GM10248 (cell line): ENCODE measurements at places on chromosomes 16 and 17.

DNA sequence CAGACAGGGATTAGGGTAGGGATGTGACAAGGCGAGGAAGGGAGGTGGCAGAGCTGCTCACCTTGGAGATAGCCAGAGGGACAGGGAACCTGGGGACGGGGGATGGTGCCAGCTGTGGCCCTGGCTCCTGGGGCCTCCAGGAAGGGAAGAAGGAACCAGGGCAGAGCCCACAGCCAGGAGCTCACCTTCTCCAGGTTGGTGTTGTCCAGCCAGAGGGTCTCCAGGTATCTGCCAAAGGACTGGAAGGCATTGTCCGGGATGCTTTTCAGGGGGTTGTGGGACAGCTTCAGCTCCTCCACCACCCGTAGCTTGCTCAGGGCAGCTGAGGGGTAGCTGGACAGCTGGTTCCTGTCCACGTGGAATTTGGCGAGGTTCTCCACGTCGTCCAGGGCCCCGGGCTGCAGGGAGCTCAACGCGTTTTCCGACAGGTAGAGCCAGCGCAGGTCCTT lies 801 bp downstream of the CHAD start:
- DNase-seq = no peak

GRCh38 chr17:55683550-55684315 lies 38.9 kb downstream of the TMEM100 start:
- DNase-seq = no peak

GRCh38 chr16:4351880-4352279 lies 759 bp upstream of the PAM16 start:
- no peak for DNase-seq

DNA sequence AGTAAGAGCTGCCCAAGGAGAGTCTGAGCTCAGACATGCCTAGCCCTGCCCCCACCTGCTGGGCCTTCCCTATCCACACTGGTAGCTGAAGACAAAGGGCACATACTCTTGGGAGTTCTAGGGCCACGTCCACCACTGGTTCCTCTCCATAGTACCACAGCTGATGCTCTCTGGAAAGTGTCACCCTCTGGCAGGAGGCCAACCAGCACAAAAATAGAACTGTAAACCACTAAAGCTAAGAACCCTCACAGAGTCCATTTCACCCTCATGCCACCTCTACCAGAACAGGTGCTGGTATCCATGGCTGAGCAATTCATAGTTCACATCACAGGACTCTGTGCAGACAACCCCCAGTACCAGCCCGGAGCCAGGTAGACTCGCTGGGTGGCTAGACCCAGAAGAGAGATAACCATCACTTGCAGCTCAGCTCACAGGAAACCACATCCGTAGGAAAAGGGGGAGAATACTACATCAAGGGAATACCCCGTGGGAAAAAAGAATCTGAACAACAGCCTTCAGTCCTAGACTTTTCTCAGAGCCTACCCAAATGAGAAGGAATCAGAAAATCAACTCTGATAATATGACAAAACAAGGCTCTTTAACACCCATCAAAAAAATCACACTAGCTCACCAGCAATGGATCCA lies 115.3 kb downstream of the CEP112 start:
- DNase-seq = no peak

GRCh38 chr17:9854255-9854654 lies 28.5 kb downstream of the GLP2R start:
- no peak for DNase-seq

GRCh38 chr17:72184805-72185204 lies 64.0 kb downstream of the SOX9 start:
- DNase-seq = no peak
